Left ventricle myocardium superior (tissue), 1 donor: ENCODE measurements at places on chromosomes 6 and 20. TPM values are rescaled to one million over a fixed set of nuclear protein-coding genes. Genes with fewer than 3 reads are reported as not detected.

The HLA-DRB1 gene
- 34.3 TPM for total RNA-seq

The ZNF334 gene
- 0.52 TPM for total RNA-seq

The HLA-DRA gene
- 109 TPM for total RNA-seq

The L3MBTL1 gene
- 5.7 TPM for total RNA-seq

The PRSS16 gene
- not detected for total RNA-seq

The NRM gene
- total RNA-seq, result 4.6 TPM

The LHFPL5 gene
- total RNA-seq, result not detected

The BEND6 gene
- 0.35 TPM for total RNA-seq

The MOG gene
- total RNA-seq, result 5.4 TPM

The SEL1L2 gene
- total RNA-seq, result 0.40 TPM

The MEP1A gene
- total RNA-seq, result not detected

The REM1 gene
- total RNA-seq, result 2.0 TPM

The TMEM217 gene
- not detected for total RNA-seq

The CRIP3 gene
- 6.6 TPM for total RNA-seq

The ARFGEF3 gene
- total RNA-seq, result 2.3 TPM

The MUC21 gene
- total RNA-seq, result not detected

The FOXA2 gene
- not detected for total RNA-seq

The PREX1 gene
- total RNA-seq, result 8.3 TPM

The CRISP2 gene
- total RNA-seq, result not detected

The RIMS4 gene
- total RNA-seq, result 0.12 TPM

The HRH3 gene
- not detected for total RNA-seq

The SAMD10 gene
- 6.4 TPM for total RNA-seq

The TREM2 gene
- 0.59 TPM for total RNA-seq

The KIF6 gene
- total RNA-seq, result 0.12 TPM

The HDGFL1 gene
- not detected for total RNA-seq

The C20orf141 gene
- not detected for total RNA-seq

The MYLK2 gene
- total RNA-seq, result 0.10 TPM

The ENTPD6 gene
- 130 TPM for total RNA-seq

The SLC22A7 gene
- not detected for total RNA-seq

The WFDC10B gene
- total RNA-seq, result not detected

The SRSF3 gene
- 123 TPM for total RNA-seq

The TMEM14B gene
- 115 TPM for total RNA-seq

The SYCP2 gene
- 2.8 TPM for total RNA-seq

The LRFN2 gene
- total RNA-seq, result not detected

The ID4 gene
- 3.0 TPM for total RNA-seq

The GSTA1 gene
- total RNA-seq, result not detected

The NCOA3 gene
- total RNA-seq, result 23.3 TPM

The GPLD1 gene
- 1.1 TPM for total RNA-seq

The CFAP61 gene
- total RNA-seq, result 23.8 TPM

The CRISP3 gene
- total RNA-seq, result not detected

The TMEM200A gene
- total RNA-seq, result 0.15 TPM

The OXT gene
- not detected for total RNA-seq

The COL19A1 gene
- total RNA-seq, result 1.4 TPM

The CALHM5 gene
- 2.4 TPM for total RNA-seq

The PHACTR1 gene
- total RNA-seq, result 124 TPM

The POPDC3 gene
- total RNA-seq, result 59.2 TPM

The DNMT3B gene
- 0.50 TPM for total RNA-seq

The TRIM15 gene
- not detected for total RNA-seq

The SOD2 gene
- 1,053 TPM for total RNA-seq

The SLA2 gene
- 0.47 TPM for total RNA-seq

The BPIFB4 gene
- total RNA-seq, result not detected
